Naive B cell (primary cell): ENCODE measurements at places on chromosomes 7 and 10. TPM values are rescaled to one million over a fixed set of nuclear protein-coding genes. Genes with fewer than 3 reads are reported as not detected.

BAIAP2L1 gene
- polyA plus RNA-seq, result 1.5 TPM

SH2D4B gene
- not detected for polyA plus RNA-seq

PIP gene
- not detected for polyA plus RNA-seq

CPA2 gene
- polyA plus RNA-seq, result not detected

RAPGEF5 gene
- 6.8 TPM for polyA plus RNA-seq
